B cell (primary cell): ENCODE measurements at places on chromosomes 1 and 21. TPM values are rescaled to one million over a fixed set of nuclear protein-coding genes. Genes with fewer than 3 reads are reported as not detected.

Gene ITLN2
- polyA plus RNA-seq, result not detected in 2 replicates

Gene CTSS
- polyA plus RNA-seq, result 89.6 and 106 TPM in 2 replicates

Gene TEDDM1
- not detected in 2 replicates for polyA plus RNA-seq

Gene IL6R
- polyA plus RNA-seq, result 2.7 and 3.5 TPM in 2 replicates

Gene SMPDL3B
- 0.22 TPM in 1 of 2 replicates, not detected in the other for polyA plus RNA-seq

Gene DUSP23
- polyA plus RNA-seq, result 10.5 and 15.8 TPM in 2 replicates

Gene CLIC6
- polyA plus RNA-seq, result 0.01 TPM in 1 of 2 replicates, not detected in the other

Gene LINGO4
- polyA plus RNA-seq, result not detected in 2 replicates

Gene RABIF
- 8.1 and 8.2 TPM in 2 replicates for polyA plus RNA-seq

Gene AMY1C
- not detected in 2 replicates for polyA plus RNA-seq

Gene PTPN14
- polyA plus RNA-seq, result under 0.01 TPM in 1 of 2 replicates, not detected in the other

Gene SYNC
- polyA plus RNA-seq, result not detected in 2 replicates

Gene ATP5PO
- polyA plus RNA-seq, result 139 and 169 TPM in 2 replicates

Gene WLS
- polyA plus RNA-seq, result 0.49 TPM in 1 of 2 replicates, not detected in the other

Gene OR2G6
- 0.03 and 0.24 TPM in 2 replicates for polyA plus RNA-seq

Gene PLEKHA6
- polyA plus RNA-seq, result 0.20 and 0.31 TPM in 2 replicates

DNA sequence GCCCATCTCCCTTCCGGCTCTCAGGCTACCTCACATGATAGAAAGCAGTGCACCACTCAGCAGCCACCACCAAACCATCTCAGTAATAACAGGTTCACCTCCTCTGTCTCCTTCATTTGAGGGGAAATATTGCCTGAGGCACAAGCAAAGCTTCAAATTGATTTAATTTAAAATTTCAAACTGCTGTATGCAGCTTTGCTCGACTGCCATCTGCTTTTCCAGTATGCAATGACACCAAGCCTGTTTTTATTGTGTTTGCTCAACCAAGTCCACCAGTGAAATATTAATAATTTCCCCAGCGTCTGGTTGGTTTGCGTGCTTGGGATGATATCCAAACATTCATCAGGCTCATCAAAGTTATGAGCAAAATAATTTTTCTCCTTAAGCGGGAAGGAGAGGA is 552.4 kb upstream of the DAB1 start:
- no peaks in the 10 kb centered on the region for H3K4me1 ChIP-seq
- H3K36me3 ChIP-seq, result no peaks in the 10 kb centered on the region
- no peak overlapping the region for H3K27ac ChIP-seq
- no peak for DNase-seq
- no peaks in the 10 kb centered on the region for H3K27me3 ChIP-seq
- H3K4me3 ChIP-seq, result no peak overlapping the region

- no peak overlapping the region for H3K4me3 ChIP-seq
- no peak overlapping the region for H3K27ac ChIP-seq
- H3K4me1 ChIP-seq, result no peaks in the 10 kb centered on the region
- DNase-seq, result no peak
- H3K27me3 ChIP-seq, result peaks cover 41% of the 10 kb centered on the region
Observed at GRCh38 chr21:45011911-45012661, 62.3 kb upstream of the ADARB1 start.

GRCh38 chr1:42055061-42055460 is 98.1 kb upstream of the GUCA2B start:
- no peak for DNase-seq
- no peaks in the 10 kb centered on the region for H3K36me3 ChIP-seq
- peaks cover 3% of the 10 kb centered on the region for H3K27me3 ChIP-seq
- H3K27ac ChIP-seq, result no peak overlapping the region

GRCh38 chr1:178238722-178239510 is 145.0 kb downstream of the RASAL2 start:
- no peaks in the 10 kb centered on the region for H3K36me3 ChIP-seq
- H3K27me3 ChIP-seq, result no peaks in the 10 kb centered on the region
- DNase-seq, result no peak
- no peak overlapping the region for H3K27ac ChIP-seq

DNA sequence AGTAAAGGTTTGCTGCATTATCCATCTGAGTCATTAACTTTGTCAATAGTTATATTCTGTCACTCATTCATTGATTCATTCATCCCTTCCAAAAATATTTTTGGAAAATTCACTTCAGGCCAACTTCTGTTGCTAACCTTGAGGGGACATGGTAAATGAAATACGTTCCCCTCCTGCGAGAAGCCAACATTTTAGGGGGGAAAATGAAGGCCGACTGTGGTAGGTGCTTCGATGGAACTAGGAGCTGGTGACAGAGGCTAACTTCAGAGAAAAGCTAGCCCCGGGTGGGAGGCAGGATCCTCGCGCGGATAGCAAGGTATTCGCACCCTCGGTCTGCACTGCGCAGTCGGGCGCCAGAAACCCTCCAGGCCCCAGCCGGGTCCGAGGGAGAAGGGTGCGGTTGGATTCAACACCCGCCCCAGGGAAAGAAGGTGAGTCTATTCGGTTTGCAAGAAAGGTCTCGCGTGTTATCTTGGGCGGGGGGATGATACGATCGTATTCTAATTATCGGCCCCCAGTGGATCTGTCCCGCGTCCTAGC is 646 bp upstream of the RRP15 start:
- peak overlapping the region; percentile 100 for H3K4me3 ChIP-seq
- H3K27me3 ChIP-seq, result peaks cover 4% of the 10 kb centered on the region
- peak overlapping the region; percentile 76 for H3K27ac ChIP-seq

DNA sequence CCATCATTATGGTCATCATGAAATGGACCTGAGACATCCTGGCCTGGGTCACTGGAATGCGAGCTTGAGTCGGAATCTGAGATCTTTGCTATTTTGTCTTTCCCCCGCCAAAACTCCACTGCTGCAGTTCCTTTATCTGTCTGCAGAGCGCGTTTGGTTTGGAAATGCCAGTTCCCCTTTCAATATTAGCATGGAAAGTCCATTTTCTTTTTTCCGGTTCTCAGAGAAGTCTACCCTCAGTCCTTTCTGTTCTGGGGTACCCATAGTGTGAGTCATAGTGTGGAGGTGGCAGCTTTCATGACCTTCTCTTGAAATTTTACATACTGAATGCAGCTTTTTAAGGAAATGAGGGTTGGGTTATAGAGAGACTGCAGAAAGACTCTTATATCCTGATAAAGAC is 14.6 kb downstream of the CACNA1E start:
- H3K36me3 ChIP-seq, result no peaks in the 10 kb centered on the region
- H3K4me3 ChIP-seq, result no peak overlapping the region
- no peak overlapping the region for H3K27ac ChIP-seq
- no peaks in the 10 kb centered on the region for H3K27me3 ChIP-seq
- no peaks in the 10 kb centered on the region for H3K4me1 ChIP-seq
- DNase-seq, result no peak

- no peak for DNase-seq
- H3K27ac ChIP-seq, result no peak overlapping the region
- H3K4me1 ChIP-seq, result no peaks in the 10 kb centered on the region
- no peak overlapping the region for H3K4me3 ChIP-seq
Observed at GRCh38 chr1:115413208-115413607, 75.2 kb upstream of the NGF start.

- H3K27ac ChIP-seq, result no peak overlapping the region
- H3K4me1 ChIP-seq, result no peaks in the 10 kb centered on the region
- no peaks in the 10 kb centered on the region for H3K36me3 ChIP-seq
- no peak for DNase-seq
Observed at GRCh38 chr1:209882942-209883340, 55.1 kb upstream of the SYT14 start.

DNA sequence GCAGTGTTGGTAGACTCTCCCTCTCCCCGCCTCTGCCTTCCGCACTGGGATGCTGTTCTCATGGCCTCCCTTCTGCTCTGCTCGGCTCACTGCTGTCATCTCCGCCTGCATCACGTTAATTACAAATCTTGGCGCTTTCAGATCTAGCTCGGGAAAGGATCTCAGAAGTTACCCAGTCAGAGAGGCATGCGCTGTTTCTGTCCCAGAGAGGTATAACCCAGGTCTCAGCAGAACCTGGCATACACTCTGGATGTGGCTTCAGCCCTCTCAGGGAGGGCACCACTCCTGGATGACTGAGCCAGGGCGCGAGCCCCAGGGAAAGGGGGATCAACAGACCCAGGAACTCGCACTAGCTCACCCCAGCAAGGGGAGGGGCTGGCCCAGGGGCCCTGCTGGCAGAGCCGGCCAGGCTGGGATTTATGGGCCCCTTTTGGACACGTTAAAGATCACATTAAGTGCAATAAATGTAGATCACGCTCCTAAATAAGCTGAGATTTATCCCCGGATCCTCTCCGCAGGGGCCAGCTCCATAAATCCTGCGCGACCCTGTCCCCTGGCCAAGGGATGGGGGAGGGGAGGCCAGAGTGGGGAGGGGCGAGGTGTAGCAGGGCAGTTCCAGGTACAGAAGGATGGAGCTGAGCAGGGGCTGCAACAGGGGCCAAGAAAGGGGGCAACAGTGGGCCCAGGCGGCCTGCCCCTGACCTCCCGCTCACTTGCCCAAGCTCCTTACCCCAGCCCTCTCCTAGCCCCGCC is 101.3 kb upstream of the ZBTB40 start:
- no peak overlapping the region for H3K27ac ChIP-seq
- H3K27me3 ChIP-seq, result no peaks in the 10 kb centered on the region
- no peak overlapping the region for H3K4me3 ChIP-seq
- no peaks in the 10 kb centered on the region for H3K36me3 ChIP-seq

GRCh38 chr1:36083635-36084496 is at the start of gene TEKT2:
Gene TEKT2 (plus strand): TSS chr1:36084094. CDS start chr1:36084922, 828 bp downstream.
- H3K36me3 ChIP-seq, result no peaks in the 10 kb centered on the region
- no peak within 1 kb of the TSS for H3K27ac ChIP-seq
- peak; percentile 65 for DNase-seq

- H3K4me3 ChIP-seq, result no peak overlapping the region
- no peaks in the 10 kb centered on the region for H3K4me1 ChIP-seq
- H3K27me3 ChIP-seq, result peaks cover 5% of the 10 kb centered on the region
- DNase-seq, result no peak
- no peaks in the 10 kb centered on the region for H3K36me3 ChIP-seq
Observed at GRCh38 chr1:233427907-233428306, 100.4 kb downstream of the MAP3K21 start.

DNA sequence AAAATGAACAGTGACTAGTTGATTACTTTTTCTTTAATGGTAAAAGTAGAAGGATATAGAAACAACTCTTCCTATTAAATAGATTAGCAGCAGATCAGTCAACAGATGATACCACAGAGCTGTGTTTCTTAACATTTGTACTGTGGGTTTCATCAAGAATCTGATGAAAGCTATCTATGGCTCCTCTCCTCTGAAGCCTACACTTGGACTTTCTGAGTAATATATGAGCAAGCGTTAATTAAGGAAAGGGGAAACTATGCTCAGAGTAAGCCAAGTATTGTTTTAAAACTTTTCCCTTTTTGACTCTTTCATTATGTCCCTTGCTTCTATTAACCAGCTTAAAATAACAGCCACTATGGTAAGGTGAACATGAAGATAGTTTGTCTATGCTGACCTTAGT is 10.8 kb downstream of the ARID4B start:
- H3K4me1 ChIP-seq, result peaks cover 19% of the 10 kb centered on the region
- no peak for DNase-seq
- H3K36me3 ChIP-seq, result peaks cover 5% of the 10 kb centered on the region
- no peak overlapping the region for H3K4me3 ChIP-seq
- H3K27me3 ChIP-seq, result no peaks in the 10 kb centered on the region
- H3K27ac ChIP-seq, result no peak overlapping the region

DNA sequence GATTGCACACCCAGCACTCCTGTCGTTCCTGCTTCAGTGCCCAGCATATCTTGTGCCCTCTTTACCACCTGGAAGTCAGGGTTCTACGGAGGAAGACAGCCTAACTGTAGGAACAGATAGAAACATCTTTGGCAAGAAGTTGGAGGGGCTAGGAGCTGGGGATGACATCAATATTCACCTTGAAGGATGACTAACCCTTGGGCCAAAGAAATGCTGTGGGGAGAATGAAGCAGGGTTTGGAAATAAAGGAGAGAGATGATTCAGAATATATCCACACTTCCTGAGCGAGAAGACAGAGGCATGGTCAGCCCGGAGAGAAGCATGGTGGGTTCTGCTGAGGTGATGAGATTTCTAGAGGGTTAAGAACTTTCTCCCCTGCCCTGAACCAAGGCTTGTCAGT is 4.6 kb upstream of the NKAIN1 start:
- no peak overlapping the region for H3K4me3 ChIP-seq
- no peak for DNase-seq
- peaks cover 13% of the 10 kb centered on the region for H3K4me1 ChIP-seq
- H3K36me3 ChIP-seq, result no peaks in the 10 kb centered on the region

DNA sequence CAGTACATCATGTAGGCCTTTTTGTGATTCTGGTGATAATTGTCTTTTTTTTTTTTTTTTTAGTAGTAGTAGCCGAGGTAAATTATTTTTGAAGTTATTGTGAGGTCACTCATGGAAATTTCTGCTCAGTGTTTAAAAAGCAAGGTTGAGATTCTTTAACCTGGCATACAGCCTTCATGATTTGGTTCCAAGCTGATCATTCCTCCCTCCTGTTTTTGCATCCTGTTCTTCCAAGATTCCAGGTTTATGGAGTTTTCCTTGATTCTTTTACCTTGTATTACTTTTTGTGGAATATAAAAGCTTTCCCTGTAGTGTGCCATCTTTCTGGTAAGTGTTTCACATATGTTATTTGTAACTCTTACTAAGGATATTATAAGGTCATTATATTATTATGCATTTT is 9.1 kb downstream of the ZFYVE9 start:
- DNase-seq, result no peak
- H3K4me3 ChIP-seq, result no peak overlapping the region
- no peak overlapping the region for H3K27ac ChIP-seq
- H3K36me3 ChIP-seq, result no peaks in the 10 kb centered on the region
- H3K4me1 ChIP-seq, result no peaks in the 10 kb centered on the region

DNA sequence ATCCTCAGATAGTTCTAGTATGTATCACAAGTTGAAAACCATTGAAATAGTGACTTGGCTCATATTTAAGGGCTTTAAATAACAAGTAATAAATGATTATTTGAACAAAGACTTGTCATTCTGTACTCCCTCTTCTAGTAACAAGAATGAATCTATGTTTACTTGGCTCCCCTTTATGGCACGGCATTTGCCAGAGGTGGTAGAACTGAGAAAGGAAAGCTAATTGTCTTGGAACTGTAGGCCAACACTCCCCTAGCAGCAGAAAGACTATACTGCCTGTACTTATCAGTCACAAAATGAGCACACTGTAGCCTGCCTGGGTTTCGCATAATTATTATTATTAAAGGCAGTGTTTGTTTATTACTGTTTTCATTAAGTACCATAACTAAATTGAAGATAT is 29.6 kb upstream of the SMYD2 start:
- H3K27ac ChIP-seq, result no peak overlapping the region
- H3K4me1 ChIP-seq, result no peaks in the 10 kb centered on the region
- no peaks in the 10 kb centered on the region for H3K36me3 ChIP-seq
- no peak for DNase-seq

GRCh38 chr1:62905872-62906271 is 121.9 kb downstream of the ATG4C start:
- no peaks in the 10 kb centered on the region for H3K4me1 ChIP-seq
- H3K27me3 ChIP-seq, result no peaks in the 10 kb centered on the region
- no peak overlapping the region for H3K4me3 ChIP-seq
- no peak for DNase-seq
- no peaks in the 10 kb centered on the region for H3K36me3 ChIP-seq
- H3K27ac ChIP-seq, result no peak overlapping the region

DNA sequence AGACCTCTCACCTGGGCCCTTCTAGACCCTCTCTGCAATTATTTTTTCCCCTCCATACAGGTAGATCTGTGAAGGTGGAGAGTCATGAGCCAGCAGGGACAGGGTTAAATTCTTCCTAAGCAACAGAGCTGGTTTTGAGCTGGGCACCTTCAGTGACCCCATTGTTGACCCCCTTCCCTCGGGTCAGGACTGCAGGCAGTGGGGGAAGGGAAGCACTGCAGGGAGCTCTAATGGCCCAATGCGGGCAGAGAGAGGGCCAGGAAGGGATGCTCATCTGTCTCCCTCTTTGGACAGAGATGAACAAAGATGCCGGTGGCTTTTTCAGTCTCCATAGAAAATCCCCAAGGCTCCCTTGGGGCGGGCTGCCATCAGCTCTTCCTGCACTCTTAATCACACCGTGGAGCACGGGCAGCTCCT is 21.4 kb downstream of the SOX13 start:
- H3K27ac ChIP-seq, result no peak overlapping the region
- no peaks in the 10 kb centered on the region for H3K36me3 ChIP-seq
- DNase-seq, result no peak
- H3K27me3 ChIP-seq, result peaks cover 2% of the 10 kb centered on the region
